ENCODE measurements at places on chromosomes 7 and 10. TPM values are rescaled to one million over a fixed set of nuclear protein-coding genes. Genes with fewer than 3 reads are reported as not detected.

- DNase-seq, result no peak
- no peaks in the 10 kb centered on the region for H3K27me3 ChIP-seq
- no peak overlapping the region for H3K4me3 ChIP-seq
- H3K4me1 ChIP-seq, result peaks cover 12% of the 10 kb centered on the region
- no peaks in the 10 kb centered on the region for H3K36me3 ChIP-seq
These were observed 26.7 kb upstream of the CRHR2 start for GRCh38 chr7:30708983-30709382.

GRCh38 chr7:41005374-41005901 lies 697.5 kb downstream of the INHBA start:
- H3K27me3 ChIP-seq, result no peaks in the 10 kb centered on the region
- peaks cover 12% of the 10 kb centered on the region for H3K4me1 ChIP-seq
- no peak overlapping the region for H3K27ac ChIP-seq
- H3K4me3 ChIP-seq, result no peak overlapping the region

- H3K36me3 ChIP-seq, result no peaks in the 10 kb centered on the region
- DNase-seq, result no peak
- no peaks in the 10 kb centered on the region for H3K27me3 ChIP-seq
- H3K27ac ChIP-seq, result no peak overlapping the region
- H3K4me3 ChIP-seq, result no peak overlapping the region
These were observed 457.2 kb downstream of the ARL4A start for GRCh38 chr7:13144673-13145072.

GRCh38 chr7:44408596-44408995 lies 81.9 kb downstream of the NUDCD3 start:
- H3K27me3 ChIP-seq, result no peaks in the 10 kb centered on the region
- H3K36me3 ChIP-seq, result peaks cover 21% of the 10 kb centered on the region
- H3K4me1 ChIP-seq, result peaks cover 3% of the 10 kb centered on the region
- H3K27ac ChIP-seq, result no peak overlapping the region
- H3K4me3 ChIP-seq, result no peak overlapping the region
- DNase-seq, result no peak

GRCh38 chr7:135771961-135772638 lies 23.5 kb upstream of the FAM180A start:
- no peaks in the 10 kb centered on the region for H3K27me3 ChIP-seq
- no peak for DNase-seq
- no peaks in the 10 kb centered on the region for H3K36me3 ChIP-seq

DNA sequence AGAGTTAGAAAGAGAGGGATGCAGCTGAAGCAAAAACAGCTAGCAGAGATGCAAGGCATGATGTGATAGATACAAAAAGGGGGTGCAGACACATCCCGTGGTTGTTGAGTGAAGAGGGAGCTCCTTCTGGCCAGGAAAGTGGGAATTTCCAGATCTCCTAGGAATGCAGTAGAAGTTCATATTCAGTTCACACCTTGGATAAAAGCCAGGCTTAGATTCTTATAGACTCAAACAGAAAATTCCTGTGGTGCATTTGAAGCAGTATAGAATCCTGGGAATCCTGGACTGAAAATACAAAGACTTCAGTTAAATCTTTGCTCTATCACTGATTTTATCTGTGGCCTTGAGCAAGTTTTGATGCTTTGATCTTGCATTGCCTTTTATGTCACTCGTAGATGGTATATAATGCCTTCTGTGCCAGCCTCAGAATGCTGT lies 33.9 kb downstream of the SGPL1 start:
- peaks cover 11% of the 10 kb centered on the region for H3K4me1 ChIP-seq
- H3K27me3 ChIP-seq, result no peaks in the 10 kb centered on the region
- no peak for DNase-seq
- H3K27ac ChIP-seq, result no peak overlapping the region
- no peak overlapping the region for H3K4me3 ChIP-seq

DNA sequence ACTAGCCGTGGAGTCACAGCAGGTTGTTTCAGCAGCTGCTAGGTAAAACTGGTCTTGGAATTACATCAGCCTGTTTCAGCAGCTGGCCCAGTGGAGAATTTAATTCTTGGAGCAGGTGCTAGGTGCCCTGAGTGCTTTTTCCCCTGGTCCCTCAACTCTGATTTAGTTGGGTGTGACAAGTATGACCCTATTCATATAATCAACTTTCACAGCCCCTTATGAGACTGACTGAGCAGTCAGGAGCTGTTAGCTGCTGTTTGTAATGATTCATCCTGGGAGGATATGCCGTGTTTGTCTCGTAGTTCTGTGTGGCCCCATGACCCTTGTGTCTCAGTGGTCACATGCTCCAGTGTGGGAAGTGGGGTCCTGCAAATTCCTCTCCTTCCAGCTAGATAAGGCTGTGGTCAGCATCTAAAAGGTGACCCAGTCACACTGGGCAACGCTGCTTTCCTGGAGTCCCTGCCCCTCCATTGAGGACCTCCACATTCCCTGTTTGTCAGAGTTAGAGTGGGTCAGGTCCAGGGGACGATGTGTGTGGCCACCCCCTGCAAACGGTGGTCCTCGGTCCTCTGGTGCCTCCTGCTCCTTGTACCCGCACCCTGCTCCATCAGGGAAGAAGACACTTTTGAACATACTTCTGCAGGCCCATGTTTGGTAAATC lies 28.3 kb downstream of the TBATA start:
- peaks cover 3% of the 10 kb centered on the region for H3K4me1 ChIP-seq
- H3K36me3 ChIP-seq, result no peaks in the 10 kb centered on the region
- no peak overlapping the region for H3K4me3 ChIP-seq
- no peak overlapping the region for H3K27ac ChIP-seq

DNA sequence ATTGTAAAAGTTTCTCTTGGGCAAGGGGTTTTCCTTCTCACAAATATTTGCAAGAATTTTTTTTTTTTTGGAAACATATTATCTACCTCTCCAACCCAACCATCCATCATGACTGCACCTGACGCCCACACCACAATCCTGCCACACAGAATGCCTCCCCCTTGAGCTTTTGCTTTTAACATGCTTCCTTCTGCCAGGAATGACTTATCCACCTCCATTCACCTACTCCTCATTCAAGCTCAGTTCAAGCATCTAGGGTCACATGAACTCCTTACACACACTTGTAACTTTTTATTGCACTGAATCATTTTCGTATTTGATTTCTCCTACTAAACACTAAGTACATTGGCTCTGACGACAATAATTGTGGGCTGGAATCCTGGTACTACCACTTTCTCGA lies 660.1 kb upstream of the AUTS2 start:
- no peaks in the 10 kb centered on the region for H3K36me3 ChIP-seq
- DNase-seq, result no peak
- no peak overlapping the region for H3K27ac ChIP-seq
- no peaks in the 10 kb centered on the region for H3K4me1 ChIP-seq
- no peak overlapping the region for H3K4me3 ChIP-seq
- no peaks in the 10 kb centered on the region for H3K27me3 ChIP-seq

DNA sequence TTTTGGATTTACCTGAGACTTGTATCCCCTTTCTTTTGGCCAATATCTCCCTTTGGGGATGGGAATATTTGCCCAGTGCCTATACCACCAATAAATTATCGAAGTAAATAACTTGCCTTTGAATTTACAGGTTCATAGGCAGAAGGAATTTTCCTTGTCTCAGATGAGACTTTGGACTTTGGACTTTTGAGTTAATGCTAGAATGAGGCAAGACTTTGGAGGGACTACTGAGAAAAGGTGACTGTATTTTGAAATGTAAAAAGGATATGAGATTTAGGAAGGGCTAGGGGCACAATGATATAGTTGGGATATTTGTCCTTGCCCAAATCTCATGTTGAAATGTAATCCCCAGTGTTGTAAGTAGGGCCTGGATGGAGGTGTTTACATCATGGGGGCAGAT lies 384.5 kb upstream of the GHITM start:
- H3K36me3 ChIP-seq, result no peaks in the 10 kb centered on the region
- H3K4me3 ChIP-seq, result no peak overlapping the region
- no peaks in the 10 kb centered on the region for H3K27me3 ChIP-seq
- no peak for DNase-seq
- H3K4me1 ChIP-seq, result no peaks in the 10 kb centered on the region
- no peak overlapping the region for H3K27ac ChIP-seq

- no peak overlapping the region for H3K4me3 ChIP-seq
- H3K27ac ChIP-seq, result no peak overlapping the region
- peaks cover 3% of the 10 kb centered on the region for H3K4me1 ChIP-seq
- DNase-seq, result no peak
- no peaks in the 10 kb centered on the region for H3K36me3 ChIP-seq
These were observed 48.8 kb downstream of the ARHGAP22 start for GRCh38 chr10:48556065-48556464.

Gene CALML5
- total RNA-seq, result 429 TPM

Gene OPN4
- total RNA-seq, result not detected

Gene MUC3A
- not detected for total RNA-seq
